ENCODE measurements at places on chromosomes 12 and 14.
A peak's percentile ranks its signal among the peaks of the same experiment; 100 is the strongest.

DNA sequence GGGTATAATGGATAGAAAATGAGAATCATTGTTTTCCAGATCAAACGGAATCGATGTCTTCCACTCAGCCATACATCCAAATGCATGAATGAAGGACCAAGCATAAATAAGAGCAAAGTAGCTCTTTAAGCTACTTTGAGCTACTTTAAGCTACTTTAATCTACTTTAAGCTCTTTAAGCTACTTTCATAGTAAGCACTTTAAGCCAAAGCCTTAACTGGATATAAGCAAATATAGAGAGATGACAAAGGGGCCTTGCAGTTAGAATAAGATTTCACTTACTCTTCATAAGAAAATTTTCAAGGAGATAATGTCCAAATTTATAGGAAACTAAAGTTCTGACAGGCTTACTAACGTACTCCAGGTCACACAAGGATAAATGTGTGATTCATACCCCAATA, 355.6 kb upstream of the KITLG start:
- H3K4me1 ChIP-seq, result no peaks in the 10 kb centered on the region
- H3K27me3 ChIP-seq, result no peaks in the 10 kb centered on the region
- no peaks in the 10 kb centered on the region for H3K36me3 ChIP-seq
- DNase-seq, result peak; percentile 13
- no peak overlapping the region for H3K4me3 ChIP-seq
- no peak overlapping the region for H3K27ac ChIP-seq

DNA sequence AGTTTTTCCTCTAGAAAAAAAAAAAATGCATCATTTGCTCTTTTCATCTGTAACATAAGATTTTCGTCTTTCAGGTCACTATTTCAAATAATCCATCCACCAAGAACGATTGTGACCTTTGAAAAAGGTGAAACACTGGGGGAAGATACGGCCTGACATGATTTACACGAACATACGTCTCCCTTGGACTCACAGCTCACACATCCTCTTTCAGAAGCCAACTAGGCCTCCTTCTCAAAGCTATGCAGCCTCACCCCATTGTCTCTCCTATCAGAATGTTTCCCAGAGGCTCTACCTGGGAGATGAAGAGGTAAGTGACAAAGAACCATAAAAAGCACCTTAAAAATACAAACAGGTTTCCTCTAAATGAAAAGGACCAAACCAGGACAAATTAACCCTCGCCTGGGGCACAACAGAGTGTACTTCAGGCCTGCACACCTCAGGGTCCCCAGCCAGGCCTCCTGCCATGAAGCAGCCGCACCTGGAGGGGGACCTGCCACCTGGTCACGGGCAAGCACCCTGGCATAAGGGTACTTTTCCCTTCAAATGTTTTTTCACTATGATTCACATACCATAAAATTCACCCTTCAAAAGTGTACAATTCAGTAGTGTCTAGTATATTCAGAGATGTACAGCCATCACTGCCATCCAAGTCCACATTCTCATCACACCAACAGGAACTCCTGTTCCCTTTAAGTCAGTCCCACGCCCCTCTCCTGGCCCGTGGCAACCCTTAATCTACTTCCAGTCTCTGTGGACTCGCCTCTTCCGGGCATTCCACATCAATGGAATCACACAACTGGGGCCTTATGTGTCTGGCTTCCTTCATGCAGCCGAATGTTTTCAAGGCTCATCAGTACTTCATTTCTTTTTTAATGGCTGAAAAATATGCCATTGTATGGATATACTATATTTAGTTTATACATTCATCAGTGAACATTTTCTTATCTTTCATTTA, 5.4 kb downstream of the SLC15A4 start:
- H3K4me1 ChIP-seq, result peaks cover 5% of the 10 kb centered on the region
- peak overlapping the region; percentile 24 for H3K27ac ChIP-seq
- DNase-seq, result peak; percentile 43
- H3K27me3 ChIP-seq, result no peaks in the 10 kb centered on the region
- H3K36me3 ChIP-seq, result peaks cover 16% of the 10 kb centered on the region

- H3K27me3 ChIP-seq, result no peaks in the 10 kb centered on the region
- H3K4me3 ChIP-seq, result no peak overlapping the region
- no peak overlapping the region for H3K27ac ChIP-seq
- no peaks in the 10 kb centered on the region for H3K4me1 ChIP-seq
- H3K36me3 ChIP-seq, result no peaks in the 10 kb centered on the region
- DNase-seq, result no peak
Measured at GRCh38 chr12:125197326-125197725, 132.1 kb downstream of the AACS start.

GRCh38 chr14:71497645-71498086, 434.6 kb upstream of the RGS6 start:
- H3K27ac ChIP-seq, result no peak overlapping the region
- DNase-seq, result peak; percentile 82
- H3K4me3 ChIP-seq, result no peak overlapping the region
- H3K27me3 ChIP-seq, result no peaks in the 10 kb centered on the region
- peaks cover 6% of the 10 kb centered on the region for H3K4me1 ChIP-seq

- H3K4me1 ChIP-seq, result peaks cover 6% of the 10 kb centered on the region
- peak; percentile 76 for DNase-seq
- no peak overlapping the region for H3K4me3 ChIP-seq
- H3K36me3 ChIP-seq, result no peaks in the 10 kb centered on the region
- H3K27me3 ChIP-seq, result no peaks in the 10 kb centered on the region
- no peak overlapping the region for H3K27ac ChIP-seq
Measured at GRCh38 chr12:95608252-95609033, 57.2 kb upstream of the USP44 start.

GRCh38 chr12:89345830-89346740, 6.2 kb downstream of the DUSP6 start:
- DNase-seq, result peak; percentile 64
- no peak overlapping the region for H3K4me3 ChIP-seq
- H3K4me1 ChIP-seq, result peaks cover 9% of the 10 kb centered on the region
- H3K27ac ChIP-seq, result no peak overlapping the region
- H3K27me3 ChIP-seq, result no peaks in the 10 kb centered on the region
- peaks cover 11% of the 10 kb centered on the region for H3K36me3 ChIP-seq

DNA sequence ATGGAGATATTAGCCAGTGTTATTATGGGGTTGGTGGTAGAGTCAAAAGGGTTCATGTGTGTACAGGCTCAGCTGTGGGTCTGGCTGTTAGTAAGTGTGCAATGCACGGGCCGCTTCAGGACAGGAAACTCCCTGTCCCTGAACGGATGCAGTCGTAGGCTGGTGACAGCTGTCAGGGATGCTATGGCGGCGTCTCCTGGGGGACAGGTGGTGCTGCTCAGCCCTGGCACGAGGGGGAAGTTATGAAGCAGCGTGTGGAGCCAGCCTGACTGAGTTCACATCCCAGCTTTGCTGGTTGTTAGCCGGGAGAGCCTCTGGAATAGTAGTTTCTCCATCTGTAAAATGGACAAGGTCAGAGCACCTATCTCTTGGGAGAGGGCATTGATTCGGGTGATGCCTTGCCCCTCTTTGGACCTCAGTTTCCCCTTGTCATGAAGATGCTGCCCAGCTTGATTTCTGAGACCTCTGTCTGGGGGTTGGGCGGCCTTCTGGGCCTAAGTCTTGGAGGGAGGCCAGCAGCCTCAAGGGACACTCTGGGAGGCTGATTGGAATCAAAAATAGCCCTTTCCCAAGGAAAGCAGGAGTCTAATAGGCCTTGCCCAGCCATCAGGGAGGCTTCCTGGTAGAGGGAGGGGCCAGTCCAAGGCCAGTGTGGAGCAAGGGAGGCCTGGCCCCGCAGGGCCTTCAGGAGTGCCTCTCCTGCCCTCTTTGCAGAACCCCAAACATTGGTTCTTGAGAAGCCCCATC, 7.1 kb downstream of the ASB2 start:
- H3K36me3 ChIP-seq, result no peaks in the 10 kb centered on the region
- no peak overlapping the region for H3K4me3 ChIP-seq
- peaks cover 8% of the 10 kb centered on the region for H3K4me1 ChIP-seq
- no peak overlapping the region for H3K27ac ChIP-seq

DNA sequence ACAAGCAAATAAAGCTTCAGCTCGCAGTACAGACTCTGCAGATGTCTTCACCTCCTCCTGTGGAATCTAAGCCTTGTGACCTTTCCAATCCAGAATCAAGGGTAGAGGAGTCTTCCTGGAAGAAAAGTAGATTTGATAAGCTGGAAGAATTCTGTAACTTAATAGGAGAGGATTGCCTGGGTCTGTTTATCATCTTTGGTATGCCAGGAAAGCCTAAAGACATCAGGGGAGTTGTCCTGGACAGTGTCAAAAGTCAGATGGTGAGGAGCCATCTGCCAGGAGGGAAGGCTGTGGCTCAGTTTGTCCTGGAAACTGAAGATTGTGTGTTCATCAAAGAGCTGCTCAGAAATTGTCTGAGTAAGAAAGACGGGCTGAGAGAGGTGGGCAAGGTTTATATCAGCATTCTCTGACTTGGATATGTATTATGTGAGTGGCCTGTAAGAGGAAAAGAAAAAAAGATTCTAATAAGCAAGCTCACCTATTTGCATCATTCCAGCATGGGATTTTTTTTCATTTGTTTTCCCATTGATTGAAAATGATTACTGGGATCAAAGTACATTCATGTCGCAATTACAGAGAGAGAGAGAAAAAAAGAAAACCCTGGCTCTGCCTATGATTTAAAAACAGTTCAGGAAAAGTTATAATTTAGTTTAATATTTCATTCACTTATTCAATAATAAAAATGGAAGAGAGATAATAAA, 767 bp downstream of the REP15 start:
- no peak for DNase-seq
- no peak overlapping the region for H3K27ac ChIP-seq
- peaks cover 17% of the 10 kb centered on the region for H3K36me3 ChIP-seq
- no peak overlapping the region for H3K4me3 ChIP-seq
- H3K27me3 ChIP-seq, result no peaks in the 10 kb centered on the region
- no peaks in the 10 kb centered on the region for H3K4me1 ChIP-seq

- no peak overlapping the region for H3K4me3 ChIP-seq
- H3K4me1 ChIP-seq, result no peaks in the 10 kb centered on the region
- H3K27me3 ChIP-seq, result no peaks in the 10 kb centered on the region
- DNase-seq, result peak; percentile 79
- H3K27ac ChIP-seq, result no peak overlapping the region
Measured at GRCh38 chr14:45199230-45199629, 53.8 kb downstream of the MIS18BP1 start.

DNA sequence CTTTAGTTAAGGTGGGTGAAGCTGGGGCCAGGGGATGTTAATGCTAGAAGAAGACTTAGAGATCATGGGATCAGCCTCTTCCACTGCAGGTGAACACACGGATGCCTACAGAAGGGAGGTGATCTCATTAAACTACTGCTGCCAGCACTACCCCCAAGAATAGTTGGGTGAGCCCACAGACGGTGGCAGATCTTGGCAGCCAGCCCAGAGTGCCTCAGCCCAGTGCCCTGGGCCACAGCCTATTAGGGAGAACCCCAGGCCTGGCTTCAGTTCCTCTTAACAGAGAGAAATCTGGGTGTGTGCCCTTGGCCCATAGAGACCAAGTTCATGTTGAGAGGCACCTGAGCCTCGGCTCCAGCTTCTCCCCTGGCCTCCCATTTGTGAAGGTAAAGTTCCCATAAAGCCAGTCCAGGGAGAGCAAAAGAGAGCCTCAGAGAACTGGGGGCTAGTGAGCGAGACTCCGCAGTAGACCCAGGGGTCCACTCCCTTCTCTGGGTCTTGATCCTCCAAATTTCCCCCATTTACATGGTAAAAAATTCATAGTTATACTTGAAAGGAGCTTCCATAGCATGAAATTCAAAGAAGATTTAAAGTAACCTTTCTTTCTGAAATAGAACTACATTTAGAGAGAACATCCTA, 125.0 kb upstream of the CCND2 start:
- H3K27ac ChIP-seq, result no peak overlapping the region
- H3K4me3 ChIP-seq, result no peak overlapping the region
- no peaks in the 10 kb centered on the region for H3K4me1 ChIP-seq
- peaks cover 9% of the 10 kb centered on the region for H3K27me3 ChIP-seq

DNA sequence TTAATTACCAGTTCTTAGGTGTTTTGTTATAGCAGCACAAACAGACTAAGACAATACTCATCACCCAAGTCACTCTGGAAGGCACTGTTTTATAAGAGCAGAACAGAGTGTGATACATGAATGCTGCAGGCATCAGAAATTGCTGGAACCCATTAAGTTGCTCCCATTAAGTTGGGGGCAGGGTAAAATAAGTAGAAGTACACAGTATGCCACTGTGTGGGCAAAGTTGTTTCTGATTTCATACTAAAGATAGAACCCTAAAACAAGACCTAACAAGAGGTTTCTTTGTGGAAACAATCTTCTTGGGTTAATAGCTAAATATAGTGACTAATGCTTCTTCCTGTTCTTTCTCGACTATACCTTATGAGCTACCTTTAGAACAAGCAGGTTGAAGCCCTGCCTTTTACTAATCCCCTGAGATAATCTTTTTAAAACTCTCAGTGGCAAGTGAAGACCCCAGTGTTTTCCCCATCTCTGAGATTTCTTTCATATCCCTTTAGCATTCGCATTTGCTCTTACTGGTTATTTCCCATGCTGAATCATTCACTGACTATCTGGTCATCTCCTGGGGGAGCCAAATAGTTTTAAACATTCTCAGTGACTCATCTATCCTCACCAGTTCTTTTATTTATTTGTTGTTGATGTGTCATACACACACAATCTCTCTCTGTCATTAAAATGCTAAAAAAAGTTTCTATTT, 52.3 kb downstream of the SOCS2 start:
- H3K4me1 ChIP-seq, result peaks cover 15% of the 10 kb centered on the region
- no peak overlapping the region for H3K4me3 ChIP-seq
- DNase-seq, result peak; percentile 98
- H3K36me3 ChIP-seq, result no peaks in the 10 kb centered on the region
- H3K27me3 ChIP-seq, result no peaks in the 10 kb centered on the region

DNA sequence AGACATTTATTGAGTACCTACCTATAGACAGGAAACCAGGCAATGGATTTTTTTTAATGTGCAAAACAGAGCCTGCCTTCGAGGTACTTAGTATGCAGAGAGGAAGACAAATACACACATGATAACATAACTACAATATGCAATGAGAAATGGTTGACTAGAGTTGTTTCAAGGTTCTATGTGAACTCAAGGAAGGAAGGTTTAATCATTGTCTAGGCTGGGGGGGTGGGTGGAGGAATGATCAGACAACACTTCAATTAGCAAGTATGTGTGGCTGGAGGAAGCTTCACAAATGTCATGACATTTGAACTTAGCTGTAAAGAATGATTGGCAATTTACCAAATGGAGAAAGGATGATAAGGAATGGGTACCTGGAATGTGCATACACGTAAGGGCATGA, 985.3 kb downstream of the FLRT2 start:
- no peak for DNase-seq
- no peak overlapping the region for H3K27ac ChIP-seq
- no peaks in the 10 kb centered on the region for H3K36me3 ChIP-seq
- no peak overlapping the region for H3K4me3 ChIP-seq
- H3K27me3 ChIP-seq, result no peaks in the 10 kb centered on the region
